ENCODE measurements at places on chromosomes 11 and 22.

DNA sequence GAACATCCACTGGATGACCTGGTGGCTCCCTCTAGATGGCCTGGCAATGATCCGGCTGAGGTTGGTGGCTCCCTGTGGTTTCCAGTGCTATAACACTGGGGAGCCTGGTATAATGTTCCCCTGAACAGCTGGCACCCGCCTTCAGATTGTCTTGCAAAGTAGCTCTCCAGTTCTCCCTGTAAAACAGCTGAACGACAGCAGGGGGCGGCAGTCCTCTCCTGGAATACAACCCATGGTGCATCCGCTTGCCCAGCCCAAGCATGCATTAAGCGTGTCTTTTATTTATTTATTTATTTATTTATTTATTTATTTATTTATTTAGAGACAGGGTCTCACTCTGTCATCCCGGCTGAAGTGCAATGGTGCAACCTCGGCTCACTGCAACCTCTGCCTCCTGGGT, 258.9 kb downstream of the BUD13 start:
- no peaks in the 10 kb centered on the region for H3K4me1 ChIP-seq
- H3K27ac ChIP-seq = no peak overlapping the region
- no peak for DNase-seq
- no peaks in the 10 kb centered on the region for H3K27me3 ChIP-seq
- H3K36me3 ChIP-seq = no peaks in the 10 kb centered on the region

DNA sequence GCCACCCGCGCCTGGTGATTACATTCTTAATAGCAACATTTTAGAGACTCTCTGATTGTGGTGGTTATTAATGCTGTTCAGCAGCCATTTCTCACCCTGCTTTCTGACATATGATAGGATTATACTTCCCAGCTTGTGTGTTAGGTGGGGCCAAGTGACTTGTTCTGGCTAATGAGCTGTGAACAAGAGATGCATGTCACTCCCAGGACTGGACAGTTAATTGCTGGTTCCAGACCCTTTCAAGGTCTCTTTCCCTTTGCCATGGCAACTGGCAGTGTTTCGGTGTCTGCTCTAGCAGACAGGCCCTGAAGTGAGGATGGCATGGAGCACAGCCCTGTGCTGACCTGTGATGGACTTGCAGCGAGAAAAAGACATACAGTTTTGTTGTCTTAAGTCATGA, 8.9 kb upstream of the PTPRJ start:
- no peak overlapping the region for H3K4me3 ChIP-seq
- H3K4me1 ChIP-seq = no peaks in the 10 kb centered on the region
- H3K27ac ChIP-seq = no peak overlapping the region

DNA sequence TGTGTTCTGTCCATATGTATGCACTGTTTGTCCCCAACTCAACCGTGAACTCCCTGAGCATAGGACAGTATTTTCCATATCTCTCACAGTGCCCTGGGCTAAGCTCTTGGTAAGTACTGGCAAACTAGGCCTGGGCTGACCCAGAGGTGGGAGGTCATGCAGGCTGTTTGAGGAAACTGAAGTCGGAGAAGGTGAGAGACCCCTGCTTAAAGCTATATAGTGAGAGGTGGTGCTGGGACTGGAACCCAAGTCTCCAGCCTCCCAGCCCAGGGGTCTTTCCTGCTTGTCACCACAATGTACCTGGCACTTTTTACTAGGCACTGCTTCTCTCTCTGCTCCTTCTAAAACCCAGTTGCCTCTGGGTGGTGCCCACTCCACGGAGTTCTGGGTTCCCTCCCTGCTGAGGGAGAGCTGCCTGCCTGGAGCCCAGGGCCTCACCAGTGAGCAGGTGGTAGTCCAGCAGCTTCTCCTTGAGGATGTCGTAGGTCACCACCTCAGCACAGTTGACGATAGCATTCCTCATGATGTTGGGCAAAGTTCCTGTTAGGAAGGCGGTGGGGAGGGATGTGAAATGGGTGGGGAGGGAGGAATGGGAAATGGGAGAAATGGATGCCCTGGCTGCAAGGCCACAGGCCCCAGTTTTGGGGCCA, 4.7 kb downstream of the UCP3 start:
- no peak for DNase-seq
- no peaks in the 10 kb centered on the region for H3K27me3 ChIP-seq
- H3K4me3 ChIP-seq = no peak overlapping the region
- H3K36me3 ChIP-seq = peaks cover 12% of the 10 kb centered on the region
- no peaks in the 10 kb centered on the region for H3K4me1 ChIP-seq

GRCh38 chr11:70071996-70072395, 6.1 kb upstream of the ANO1 start:
- H3K27ac ChIP-seq = no peak overlapping the region
- DNase-seq = no peak
- H3K4me1 ChIP-seq = peaks cover 4% of the 10 kb centered on the region
- no peak overlapping the region for H3K4me3 ChIP-seq

DNA sequence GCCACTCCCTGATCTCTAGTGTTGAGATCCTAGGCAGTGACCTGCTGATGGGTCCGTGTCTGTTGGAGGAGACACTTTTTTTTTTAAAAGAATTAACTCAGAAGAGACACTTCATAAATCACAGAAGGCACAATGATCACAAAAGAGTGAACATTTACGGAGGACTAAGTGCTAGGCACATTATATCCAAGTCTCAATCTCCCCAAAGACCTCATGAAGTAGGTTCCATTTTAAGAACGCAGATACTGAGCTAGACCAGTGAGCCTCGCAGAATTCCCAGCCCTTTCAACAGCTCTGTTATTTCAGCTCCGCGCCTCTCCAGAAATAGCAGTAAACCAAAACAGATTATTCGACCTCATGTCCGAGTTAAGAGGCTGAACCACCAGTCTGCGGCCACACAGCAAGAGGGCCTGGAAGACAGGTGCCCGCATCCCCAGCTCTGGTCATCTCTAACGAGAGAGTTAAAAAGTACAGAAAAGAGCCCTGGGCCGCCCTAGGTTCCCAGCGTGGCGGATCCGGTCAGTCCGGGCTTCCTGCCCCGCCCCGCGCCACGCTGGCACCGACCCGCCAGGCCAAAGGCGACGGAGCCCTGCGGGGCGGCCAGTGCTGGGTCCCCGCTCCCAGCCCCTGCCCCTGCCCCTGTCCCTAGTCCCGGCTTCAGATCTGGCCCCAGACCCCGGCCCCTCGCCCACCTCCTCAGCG, 612 bp downstream of the XBP1 start:
- H3K27ac ChIP-seq = peak overlapping the region; percentile 100
- DNase-seq = peak; percentile 72
- H3K4me3 ChIP-seq = peak overlapping the region; percentile 93

DNA sequence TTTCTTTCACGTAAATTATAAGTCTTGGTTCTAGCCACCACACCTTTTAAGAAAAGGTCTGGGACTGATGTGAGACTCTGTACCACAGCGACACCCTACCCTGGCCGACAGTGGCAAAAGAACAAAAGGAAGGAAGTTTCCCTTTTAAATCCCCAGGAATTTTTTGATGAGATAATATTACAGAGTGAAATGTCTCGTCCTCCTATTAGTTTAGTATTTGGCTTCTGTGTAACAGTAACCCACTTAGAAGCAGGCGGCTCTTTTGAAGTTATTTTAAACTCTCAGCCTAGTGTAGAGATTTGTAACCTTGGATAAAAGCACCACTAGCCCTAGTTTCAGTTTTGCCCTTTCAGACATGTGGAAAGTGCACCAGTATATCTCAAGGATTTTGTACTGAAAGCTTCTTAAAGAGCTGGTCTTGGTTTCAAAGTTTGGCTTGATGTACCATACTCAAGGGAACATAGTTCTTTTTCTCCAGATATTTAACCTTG, 84.1 kb downstream of the C22orf31 start:
- no peak overlapping the region for H3K4me3 ChIP-seq
- H3K27me3 ChIP-seq = no peaks in the 10 kb centered on the region
- no peaks in the 10 kb centered on the region for H3K36me3 ChIP-seq
- no peak overlapping the region for H3K27ac ChIP-seq
- DNase-seq = peak; percentile 40

GRCh38 chr22:38947321-38948140, 9.9 kb upstream of the APOBEC3A start:
- H3K27me3 ChIP-seq = no peaks in the 10 kb centered on the region
- H3K27ac ChIP-seq = no peak overlapping the region
- H3K4me1 ChIP-seq = no peaks in the 10 kb centered on the region
- H3K4me3 ChIP-seq = no peak overlapping the region

- no peak overlapping the region for H3K27ac ChIP-seq
- no peak for DNase-seq
- no peak overlapping the region for H3K4me3 ChIP-seq
- H3K36me3 ChIP-seq = no peaks in the 10 kb centered on the region
- H3K27me3 ChIP-seq = no peaks in the 10 kb centered on the region
These were observed 593.6 kb downstream of the ETS1 start for GRCh38 chr11:127993788-127994187.
